ENCODE measurements at places on chromosomes 6 and 20. TPM values are rescaled to one million over a fixed set of nuclear protein-coding genes. Genes with fewer than 3 reads are reported as not detected.

Gene CTSA
- total RNA-seq, result 37.2 TPM

Gene SIRPA
- total RNA-seq, result 75.3 TPM

Gene GPX5
- total RNA-seq, result not detected

Gene THEMIS
- total RNA-seq, result not detected

Gene DACT2
- not detected for total RNA-seq
